ENCODE measurements at places on chromosomes 5 and 9. TPM values are rescaled to one million over a fixed set of nuclear protein-coding genes. Genes with fewer than 3 reads are reported as not detected.

Gene SOX30
- not detected for total RNA-seq

Gene CKS2
- 5.2 TPM for total RNA-seq

Gene NME5
- not detected for total RNA-seq

Gene PRDM9
- not detected for total RNA-seq

Gene LSM11
- 5.1 TPM for total RNA-seq

Gene CEP120
- total RNA-seq = 74.6 TPM

Gene PKD2L2
- total RNA-seq = 0.28 TPM

Gene LCP2
- total RNA-seq = 291 TPM

Gene HNRNPH1
- 1,692 TPM for total RNA-seq

Gene ACTBL2
- total RNA-seq = not detected

DNA sequence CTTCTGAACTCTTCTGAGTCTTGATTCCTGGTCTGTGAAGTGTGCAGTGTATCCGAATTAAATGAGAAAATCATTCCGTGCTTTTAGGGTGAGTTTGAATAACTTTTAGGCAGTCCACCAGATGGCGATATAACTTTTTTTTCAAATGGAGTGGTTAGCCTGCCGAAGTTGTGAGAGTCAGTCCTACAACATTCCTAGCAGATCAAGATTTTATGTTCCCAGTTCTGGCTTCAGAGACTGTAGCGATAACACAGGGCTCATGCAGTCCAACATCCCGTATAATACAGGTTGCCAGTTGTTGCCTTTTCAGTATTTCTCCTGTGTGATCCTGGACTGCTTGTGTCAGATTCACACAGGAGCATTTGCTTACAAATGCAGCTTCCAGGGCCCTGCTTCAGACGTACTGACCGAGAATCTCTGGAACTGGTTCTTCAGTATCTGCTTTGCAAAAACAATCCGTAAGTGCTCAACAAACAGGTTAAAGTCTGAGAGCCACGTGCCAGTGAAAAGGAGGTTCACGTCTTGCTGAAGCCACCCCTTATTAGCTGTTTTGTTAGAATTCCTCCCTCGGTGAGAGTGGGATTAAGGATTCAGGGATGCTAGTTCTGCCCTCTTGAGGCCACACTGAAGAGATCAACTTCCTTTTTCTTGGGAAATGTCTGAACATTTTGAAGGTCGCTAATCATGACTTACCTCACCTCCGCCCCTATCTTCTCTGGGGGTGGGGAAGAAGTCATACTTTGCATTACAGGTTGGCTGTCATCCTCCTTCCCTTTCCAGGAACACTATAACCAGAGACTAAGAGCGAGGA, 22.8 kb downstream of the SMIM3 start:
- peak; percentile 25 for DNase-seq

GRCh38 chr5:123367739-123368138, 55.5 kb downstream of the CEP120 start:
- DNase-seq = no peak

- no peak for DNase-seq
Observed at GRCh38 chr5:139788294-139788910, 7.2 kb upstream of the PSD2 start.

DNA sequence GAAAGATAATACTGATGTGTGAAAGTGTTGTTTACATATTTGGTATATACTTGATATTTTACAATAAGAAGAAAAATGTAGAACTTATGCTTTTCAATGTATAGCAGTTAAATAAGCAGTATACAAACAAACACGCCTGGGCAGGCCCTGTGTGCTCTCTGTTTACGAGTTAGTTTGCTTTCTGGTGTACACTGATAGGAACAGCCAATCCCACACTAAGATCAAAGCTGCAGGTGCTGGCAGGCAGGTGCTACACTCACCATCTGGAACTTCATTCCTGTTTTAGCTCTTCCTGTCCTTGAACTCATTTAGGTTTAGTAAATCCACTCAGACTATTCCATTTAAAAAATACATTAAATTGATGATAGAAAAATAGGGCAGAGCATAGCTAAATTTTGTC, 614.7 kb upstream of the ST8SIA4 start:
- no peak for DNase-seq

DNA sequence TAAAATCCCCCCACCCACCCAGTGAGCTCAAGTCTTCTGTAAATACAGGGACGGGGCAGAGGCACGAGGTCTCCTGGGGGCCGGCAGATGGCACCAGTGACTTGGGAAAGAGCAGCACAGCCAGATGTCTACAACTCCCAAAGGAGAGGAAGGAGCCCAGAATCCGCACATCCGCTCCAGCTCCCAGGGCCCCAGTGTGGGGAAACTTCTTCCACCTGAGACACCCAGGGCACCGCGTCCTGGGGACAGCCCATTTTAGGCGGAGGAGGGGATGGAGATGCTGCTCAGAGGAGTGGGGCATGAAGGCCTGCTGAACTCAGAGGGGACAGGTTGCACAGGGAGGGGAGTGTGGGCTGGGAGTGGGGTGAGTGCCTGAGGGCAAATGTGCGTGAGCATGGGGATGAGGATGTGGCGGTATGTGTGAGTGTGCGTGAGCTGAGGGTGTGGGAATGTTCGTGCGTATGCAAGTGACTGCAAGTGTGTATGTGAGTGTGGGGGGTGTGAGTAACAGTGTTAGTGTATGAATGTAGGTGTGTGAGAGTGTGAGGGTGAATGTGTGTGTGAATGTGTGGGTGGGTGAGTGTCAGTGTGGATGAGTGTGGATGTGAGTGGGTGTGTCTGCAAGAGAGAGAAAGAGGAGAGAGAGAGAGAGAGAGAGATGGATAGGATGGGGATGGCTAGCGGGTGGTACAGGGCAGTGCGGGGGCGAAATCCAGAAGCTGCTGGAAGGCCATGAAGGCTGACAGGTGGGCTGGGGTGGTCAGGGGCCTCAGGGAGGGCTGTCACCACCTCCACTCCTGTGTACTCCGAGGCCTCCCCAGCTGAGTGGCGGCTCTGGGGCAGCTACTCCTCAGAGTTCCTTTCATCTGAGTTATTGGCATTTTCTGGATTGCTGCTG, 63.5 kb downstream of the DUSP1 start:
- DNase-seq = no peak

- no peak for DNase-seq
Observed at GRCh38 chr5:123571927-123572326, 60.0 kb downstream of the CSNK1G3 start.

DNA sequence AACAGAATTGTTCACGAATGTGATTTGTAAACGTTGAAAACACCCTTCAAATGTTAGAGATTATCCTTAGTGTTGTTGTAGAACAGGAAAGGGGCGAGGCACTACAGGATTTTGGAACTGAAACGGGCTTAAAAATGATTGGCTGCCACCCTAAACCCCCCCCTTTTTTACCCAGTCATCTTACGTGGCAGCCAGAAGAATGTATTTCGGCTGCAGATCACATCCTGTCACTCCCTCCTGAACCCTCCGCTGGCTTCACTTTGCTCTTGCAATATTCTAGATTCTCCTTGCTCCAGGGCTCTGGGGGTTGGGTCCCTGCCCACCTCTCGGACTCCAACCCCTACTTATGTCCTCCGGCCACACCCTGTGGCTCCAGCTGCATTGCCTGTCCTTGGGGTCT, 13.9 kb upstream of the UNC5A start:
- no peak for DNase-seq

DNA sequence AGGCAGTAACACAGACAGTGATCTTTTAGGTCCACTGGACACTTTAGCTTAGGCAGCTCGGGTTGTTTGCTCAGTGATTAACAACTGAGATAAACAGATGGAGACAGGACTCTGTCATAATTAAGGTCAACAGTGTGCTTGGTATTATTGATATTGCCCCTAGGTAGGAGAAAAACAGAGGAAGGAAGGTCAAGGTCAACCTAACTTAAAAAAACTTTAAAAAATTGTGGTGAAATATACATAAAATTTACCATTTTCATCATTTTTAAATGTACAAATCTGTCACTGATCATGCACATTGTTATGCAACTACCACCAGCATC, 2.1 kb upstream of the HSPA4 start:
- no peak for DNase-seq

- no peak for DNase-seq
Observed at GRCh38 chr5:87195104-87195591, 72.5 kb upstream of the RASA1 start.

DNA sequence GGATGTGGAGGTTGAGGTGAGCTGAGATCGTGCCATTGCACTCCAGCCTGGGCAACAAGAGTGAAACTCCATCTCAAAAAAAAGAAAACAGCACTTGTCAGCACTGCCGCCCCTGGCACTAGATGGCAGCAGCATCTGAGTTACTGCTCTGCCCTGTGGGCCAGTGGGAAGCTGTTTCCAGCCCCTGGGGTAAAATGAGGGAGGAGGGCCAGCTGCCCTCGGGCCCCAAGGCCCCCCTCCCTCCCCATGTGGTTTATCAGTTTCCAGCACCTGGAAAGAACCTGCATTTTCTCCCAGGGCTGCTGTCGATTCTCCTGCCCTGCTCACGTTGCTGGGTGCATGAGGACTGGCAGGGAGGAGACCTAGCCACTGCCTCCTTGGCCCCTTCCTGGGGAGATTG, 13.2 kb upstream of the CEL start:
- DNase-seq = no peak

GRCh38 chr5:36423578-36424307, 122.0 kb upstream of the RANBP3L start:
- no peak for DNase-seq

DNA sequence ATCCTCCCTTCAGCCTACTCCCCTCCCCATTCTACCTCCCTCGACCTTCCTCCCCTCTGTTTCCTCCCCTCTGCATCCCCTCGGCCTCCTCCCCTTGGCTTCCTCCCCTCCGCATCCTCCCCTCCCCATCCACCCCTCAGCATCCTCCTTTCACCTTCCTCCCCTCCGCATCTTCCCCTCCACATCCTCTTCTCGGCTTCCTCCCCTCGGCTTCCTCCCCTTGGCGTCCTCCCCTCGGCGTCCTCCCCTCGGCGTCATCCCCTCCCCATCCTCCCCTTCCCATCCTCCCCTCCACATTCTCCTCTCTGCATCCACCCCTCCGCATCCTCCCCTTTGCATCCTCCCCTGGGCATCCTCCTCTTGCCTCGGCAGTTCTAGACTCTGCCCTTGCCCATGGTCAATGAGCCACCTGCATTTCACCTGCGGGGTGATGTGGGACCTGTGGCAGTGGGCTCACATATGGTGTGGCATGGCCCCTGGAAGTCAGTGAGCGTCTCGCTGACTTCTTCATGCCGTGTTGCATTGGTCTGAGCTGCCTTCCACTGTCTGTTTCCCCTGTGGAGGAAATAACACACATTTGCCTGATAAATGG, 113.0 kb downstream of the WNK2 start:
- no peak for DNase-seq

- DNase-seq = no peak
Observed at GRCh38 chr9:27053369-27054022, 48.0 kb upstream of the LRRC19 start.

- DNase-seq = no peak
Observed at GRCh38 chr5:593511-593910, 18.6 kb upstream of the CEP72 start.

DNA sequence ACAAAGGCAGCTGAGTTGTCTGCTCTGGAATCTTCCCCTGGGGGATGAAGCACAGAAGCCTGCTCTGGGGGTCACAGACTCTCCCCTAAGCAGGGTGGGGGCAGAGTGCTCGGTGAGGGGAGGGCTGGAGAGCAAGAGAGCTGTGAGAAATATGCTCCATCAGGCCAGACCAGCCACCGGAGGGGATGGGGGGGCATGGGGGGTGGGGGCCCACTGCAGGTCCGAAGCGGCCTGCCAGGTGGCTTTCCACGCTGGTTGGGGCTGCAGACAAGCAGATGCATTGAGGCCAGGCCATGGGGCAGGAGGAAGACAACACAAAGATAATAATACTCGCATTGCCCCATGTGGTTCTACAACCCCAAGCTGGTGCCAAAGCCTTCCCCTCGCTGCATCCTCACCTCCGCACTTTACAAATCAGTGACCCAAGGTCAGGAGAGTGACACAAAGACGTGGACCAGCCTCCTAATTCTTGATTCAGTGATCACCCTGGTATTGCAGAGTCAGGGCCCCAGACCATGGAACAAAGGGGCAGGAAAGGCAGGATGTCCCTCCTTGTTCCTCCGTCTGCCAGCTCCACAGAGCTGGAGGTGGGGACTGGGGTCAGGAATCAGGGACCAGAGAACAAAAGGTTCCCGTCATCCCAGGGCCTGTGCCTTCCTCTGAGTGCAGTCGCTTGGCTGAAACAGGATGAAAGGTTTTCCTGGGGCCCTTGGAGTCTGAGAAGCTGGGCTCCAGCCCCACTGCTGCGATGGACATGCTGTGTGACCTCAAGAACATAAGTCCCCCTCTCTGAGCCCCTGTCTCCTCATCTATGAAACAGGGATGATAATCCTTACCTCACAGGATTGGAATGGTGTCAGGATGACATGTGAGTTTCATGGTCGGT, 37.2 kb upstream of the GABRP start:
- no peak for DNase-seq

DNA sequence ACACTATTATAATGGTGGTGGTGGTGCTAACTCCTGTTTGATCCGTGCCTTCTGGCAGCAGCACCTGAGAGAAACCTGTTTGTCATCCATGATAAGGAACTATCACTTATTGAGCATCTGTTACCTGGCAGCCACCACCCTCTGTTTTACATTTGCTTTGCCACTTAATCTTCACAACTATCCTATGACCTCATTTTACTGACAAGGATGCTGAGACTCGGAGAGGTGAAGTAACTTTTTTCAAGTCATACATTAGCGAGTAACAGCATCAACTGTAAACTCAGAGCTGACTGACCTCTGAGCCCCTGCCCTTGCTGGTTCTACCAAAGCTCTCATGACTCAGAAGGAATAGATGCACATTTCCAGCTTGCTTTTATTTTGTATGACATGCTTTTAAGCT, 81.1 kb downstream of the EGFLAM start:
- no peak for DNase-seq

DNA sequence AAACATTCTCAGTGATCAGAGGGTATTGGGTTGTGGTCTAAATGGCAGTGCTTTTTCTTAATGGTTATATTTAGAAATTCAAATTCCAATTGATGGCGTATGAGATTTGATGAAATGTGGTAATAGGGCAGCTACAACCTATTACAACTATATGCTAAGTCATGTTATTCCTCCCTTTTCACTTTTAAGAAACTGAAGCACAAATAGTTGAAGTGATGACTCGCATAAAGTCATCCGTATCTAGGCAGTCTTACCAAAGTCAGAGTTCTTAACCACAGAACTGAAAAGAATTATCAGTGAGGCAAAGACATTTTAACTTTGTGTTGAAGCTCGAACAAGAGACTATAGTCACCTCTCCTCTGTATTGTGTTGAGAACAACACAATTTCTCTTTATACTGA, 28.2 kb downstream of the C9orf152 start:
- no peak for DNase-seq

DNA sequence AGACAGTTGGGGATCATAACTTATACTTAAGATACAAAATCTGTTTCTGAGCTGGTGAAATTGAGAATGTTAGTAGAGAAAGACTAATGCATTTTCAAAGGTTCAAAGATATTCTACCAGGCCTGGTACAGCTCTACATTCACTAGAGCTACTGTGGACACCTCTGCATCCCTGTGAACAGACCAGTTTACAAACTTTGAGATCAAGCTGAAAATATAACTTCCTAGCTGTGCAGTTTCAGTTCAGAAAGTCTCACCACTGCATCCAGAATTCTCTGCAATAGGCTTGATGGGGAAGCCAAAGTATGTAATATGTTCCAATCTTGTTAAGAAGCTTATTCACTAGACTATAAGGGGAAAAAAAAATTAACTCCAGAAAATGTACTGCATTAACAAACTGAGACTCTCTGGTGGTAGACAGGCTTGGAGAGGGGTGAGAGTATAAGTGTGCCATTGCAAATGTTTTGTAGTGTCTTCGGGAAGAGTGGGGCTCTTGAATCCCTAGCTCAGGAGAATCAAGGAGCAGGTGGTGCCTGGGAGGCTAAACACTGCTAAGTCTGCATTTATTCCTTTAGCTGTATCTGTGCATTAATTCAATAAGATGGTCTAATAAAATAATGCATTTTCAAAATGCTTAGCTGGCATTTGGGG, 671.9 kb downstream of the NR2F1-AS1 start:
- DNase-seq = no peak

Measured in naive thymus-derived CD4-positive, alpha-beta T cell (primary cell).